GF-D8 (cell line): ENCODE measurements at places on chromosomes 7 and 10.

- DNase-seq = peak; percentile 48
These were observed 15.1 kb upstream of the ZNF273 start for GRCh38 chr7:64887756-64888508.

DNA sequence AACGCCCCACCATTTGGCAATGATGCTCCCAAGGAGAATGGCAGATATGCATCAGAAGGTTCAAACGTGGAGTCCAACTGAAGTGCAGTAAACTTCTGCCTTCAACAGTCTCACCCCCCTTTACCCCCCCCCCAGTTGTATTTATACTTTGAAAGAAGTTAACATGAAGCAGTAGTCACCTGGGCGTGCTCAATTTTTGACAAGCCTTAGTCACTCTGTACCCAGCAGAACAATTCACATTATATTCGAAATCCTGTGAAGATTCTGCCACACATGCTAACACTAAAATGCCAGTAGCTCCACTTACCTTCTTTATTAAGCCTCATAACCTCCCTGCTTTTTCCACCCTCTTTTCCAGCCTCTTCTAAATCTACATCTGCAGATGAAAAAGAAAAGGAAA is 894 bp downstream of the ATXN7L1 start:
- no peak for DNase-seq

DNA sequence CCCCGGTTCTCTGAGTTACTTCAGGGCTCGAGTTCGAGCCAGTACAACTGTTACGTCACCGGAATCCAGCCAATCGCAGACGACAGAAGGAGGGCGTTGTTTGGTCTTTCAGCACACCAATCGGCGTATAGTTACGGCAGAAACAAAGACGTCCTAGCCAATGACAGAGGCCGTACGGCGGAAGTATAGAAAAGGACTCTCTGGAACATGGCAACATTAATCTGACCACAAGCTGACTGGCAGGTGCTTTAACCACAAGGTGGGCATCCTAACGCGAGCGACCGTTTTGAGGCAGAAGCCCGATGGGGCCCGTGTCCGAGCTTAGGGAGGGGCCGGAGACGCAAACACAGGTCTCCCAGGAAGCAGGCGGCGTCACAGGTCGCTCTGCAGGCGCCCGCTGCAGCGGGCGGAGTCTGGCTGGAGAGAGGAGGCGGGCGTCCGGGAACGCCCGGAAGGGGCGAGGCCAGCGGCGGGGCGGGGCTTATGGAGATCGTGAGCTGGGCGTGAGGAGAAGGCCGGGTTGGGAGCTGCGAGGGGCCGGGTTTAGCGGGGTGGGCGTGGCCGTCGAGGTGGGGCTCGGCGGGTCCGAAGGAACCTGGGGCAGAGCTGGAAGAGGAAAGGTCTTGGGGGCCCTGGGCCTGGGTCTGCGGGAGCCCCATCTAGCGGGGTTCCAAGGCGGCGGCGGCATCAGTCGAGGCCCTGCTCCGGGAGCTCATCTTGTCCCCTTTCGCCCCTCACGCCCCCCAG is at the start of gene MOSPD3:
Gene MOSPD3 (plus strand): TSS at position 558 of the 747 bp plus-strand sequence. CDS start 252 bp downstream, outside the sequence.
- peak; percentile 97 for DNase-seq

- no peak for DNase-seq
These were observed 41.5 kb downstream of the PTN start for GRCh38 chr7:137302081-137302480.

DNA sequence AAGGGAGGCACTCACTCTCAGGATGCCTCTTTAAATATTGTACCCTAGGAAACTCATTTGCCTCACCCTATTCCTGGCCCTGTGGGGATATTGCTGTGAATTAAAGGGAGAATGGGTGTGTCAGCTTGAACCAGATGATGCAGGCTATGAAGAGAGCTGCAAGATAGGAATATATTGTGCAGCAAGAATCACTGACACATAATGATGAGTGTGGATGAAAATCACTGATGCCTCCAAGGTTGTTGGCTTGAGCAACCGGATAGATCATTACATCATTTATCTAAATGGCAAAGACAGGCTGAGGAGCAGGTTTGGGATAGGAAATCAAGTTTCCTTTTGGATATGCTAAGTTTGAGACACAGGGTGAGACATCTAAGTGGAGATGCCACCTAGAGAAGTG is 6.2 kb downstream of the SLC26A4 start:
- DNase-seq = no peak

DNA sequence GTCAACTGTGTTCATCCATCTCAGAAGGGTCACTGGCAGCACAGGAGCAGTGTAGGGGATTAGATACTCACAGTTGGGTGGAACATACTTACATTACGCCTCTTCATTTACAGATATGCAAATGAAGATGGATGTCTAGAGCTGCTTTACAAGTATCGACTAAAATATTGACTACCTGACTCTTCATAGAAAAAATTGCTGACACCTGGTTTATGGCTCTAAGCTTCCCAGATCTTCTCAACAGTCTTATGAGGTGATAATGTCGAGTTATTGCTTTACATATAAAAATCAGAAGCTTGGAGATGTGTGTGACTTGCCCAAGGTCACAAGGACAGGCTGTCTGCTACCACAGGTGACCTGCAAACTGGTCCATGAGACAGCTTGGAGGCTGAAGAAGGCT is 677.2 kb downstream of the TYW1 start:
- DNase-seq = no peak

GRCh38 chr10:105010411-105011121 is 369.5 kb downstream of the SORCS3 start:
- DNase-seq = no peak

DNA sequence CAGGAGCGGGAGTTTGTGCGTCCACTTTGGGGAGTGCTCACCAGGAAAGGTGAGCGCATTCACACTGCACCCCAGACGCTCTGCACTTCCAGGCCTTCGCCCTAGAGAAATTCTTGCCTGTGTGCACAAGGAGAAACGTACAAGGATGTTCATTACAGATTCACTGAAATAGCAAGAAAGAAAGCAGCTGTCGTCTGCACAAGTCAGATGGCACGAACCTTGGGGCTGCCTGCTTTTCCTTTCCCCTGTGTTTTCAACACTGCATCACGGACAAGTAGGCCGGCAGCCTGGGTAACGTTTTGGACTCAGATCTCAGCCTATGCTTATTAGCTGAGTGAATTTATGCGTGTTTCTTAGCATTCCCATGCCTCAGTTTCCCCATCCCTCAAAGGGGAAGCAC is 546.8 kb upstream of the FOXK1 start:
- DNase-seq = no peak

DNA sequence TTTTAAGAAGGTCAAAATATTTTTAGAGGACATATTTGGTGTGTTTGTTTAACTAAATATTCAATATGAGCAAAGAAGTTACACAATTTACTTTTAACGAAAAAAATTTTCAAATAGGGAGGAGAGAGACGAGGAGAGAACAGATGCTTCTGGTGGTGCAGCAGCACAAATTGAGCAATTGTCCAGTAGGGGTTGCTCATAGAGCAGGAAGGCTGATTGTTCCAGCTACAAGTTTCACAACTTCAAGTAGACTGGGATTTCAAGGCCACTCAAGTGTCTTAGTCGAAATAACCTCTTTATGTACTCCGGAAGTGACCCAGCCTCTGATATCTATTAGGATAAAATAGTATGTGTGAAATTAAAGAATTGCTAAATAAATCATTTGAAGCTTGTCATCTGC is 197.9 kb downstream of the HDAC9 start:
- DNase-seq = no peak

GRCh38 chr7:100561491-100562194 is 12.1 kb downstream of the SAP25 start:
- DNase-seq = no peak

- DNase-seq = no peak
These were observed 39.5 kb downstream of the SNX10 start for GRCh38 chr7:26331113-26331512.

DNA sequence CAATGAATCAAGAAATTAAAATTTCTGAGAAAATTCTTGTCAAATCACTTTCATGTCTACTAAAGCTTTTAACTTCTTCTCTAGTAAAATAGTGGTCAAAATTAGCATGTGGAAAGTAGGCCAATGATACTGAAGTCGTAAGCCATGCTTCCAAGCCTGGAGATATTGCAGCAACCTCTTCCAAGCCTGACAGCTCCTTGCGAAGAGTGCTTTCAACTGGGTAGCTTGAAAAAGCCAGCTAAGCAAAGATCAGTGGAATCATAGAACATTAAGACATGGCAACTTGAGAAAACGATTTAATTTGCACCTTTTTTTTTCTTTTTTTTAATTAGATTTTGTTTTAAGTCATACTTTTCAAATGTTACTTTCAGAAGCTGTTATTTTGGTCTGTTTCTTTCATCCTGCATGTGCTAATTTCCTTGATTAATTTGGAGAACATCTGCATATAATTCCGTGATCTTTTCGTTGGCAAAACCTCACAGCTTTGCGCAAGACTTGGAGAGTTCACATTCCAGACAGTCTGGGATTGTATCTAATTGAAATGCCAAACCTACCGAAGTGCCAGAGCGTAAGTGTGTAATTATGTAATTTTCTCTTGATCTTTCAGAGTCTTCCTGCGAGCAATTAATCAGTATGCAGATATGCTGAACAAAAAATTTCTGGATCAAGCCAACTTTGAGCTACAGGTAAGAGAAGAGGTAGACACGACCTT is 142.2 kb upstream of the INSYN2A start:
- DNase-seq = no peak

DNA sequence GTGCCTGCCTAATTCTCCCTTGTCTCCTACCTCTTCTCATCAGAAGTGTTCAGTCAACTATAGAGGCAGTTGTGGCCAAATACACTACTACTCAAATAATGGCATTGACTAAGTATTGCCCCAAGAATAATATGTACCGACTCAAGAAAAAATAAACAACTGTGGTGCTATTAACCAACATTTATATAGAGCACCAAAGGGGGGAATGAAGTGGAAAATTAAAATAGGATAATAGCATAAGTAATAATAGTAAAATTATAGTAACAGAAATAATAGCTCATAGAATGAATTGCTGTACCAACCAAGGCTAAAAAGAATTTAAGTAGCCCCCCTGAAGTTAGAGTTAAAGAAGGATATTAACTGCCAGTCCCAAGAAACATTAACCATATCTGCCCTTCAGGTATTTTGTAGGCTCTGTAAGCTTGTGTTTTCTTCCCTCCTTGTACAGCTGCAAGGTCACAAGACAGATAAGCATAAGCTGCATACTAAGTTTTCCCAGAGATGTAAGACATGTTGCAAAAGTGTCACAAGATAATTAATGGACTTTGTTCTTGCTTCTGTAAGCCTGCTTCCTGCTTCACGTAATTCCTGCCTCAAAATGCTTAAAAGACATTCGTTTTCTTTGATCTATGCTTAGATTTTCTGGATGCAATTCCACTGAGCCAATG is 10.9 kb upstream of the CYREN start:
- no peak for DNase-seq

GRCh38 chr10:110226543-110226925 is 19.1 kb downstream of the MXI1 start:
- peak; percentile 64 for DNase-seq

DNA sequence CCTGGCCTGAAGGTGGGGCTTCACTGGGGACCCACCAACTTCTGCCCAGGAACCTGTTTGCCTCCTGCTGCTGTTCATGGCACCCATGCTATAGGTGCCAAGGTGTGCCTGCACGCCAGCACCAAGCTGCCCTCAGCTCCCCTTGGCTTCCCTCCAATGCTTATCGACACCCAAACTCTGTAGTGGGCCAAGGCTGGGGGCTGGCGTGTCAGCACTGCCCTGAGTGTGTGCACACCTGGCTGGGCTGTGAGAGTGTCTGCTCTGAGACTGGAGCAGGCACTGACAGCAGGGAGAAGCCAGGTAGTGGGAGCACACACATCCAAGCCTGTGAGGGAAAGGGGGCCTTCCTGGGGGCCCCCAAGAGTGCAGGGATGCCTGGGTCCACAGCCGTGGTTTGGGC is 43.1 kb upstream of the TUBB8 start:
- no peak for DNase-seq

DNA sequence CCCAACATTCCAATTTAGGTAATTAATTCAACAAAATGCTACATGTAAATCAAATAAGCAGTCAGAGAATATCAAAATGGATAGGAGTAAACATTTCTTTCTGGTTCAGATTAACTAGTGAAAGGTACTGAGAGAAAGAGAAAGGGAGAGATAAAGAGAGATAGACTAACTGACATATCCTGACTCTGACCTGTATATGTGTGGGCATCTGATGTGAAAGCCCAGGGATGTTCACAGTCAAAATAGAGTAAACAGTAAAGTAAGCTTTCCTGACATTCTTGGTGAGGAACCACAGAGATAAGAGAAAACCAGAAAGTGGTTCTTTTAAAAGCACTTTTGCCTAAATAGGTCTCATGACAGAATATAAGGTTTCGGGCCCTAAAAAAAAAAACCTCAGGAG is 37.5 kb upstream of the ANK3 start:
- no peak for DNase-seq

- DNase-seq = no peak
These were observed 91.7 kb downstream of the SLC16A9 start for GRCh38 chr10:59617996-59618395.

- peak; percentile 51 for DNase-seq
These were observed 62.9 kb downstream of the ELMO1 start for GRCh38 chr7:37385787-37386186.

- no peak for DNase-seq
These were observed 686.8 kb upstream of the LRRTM3 start for GRCh38 chr10:66239062-66239461.

GRCh38 chr7:49631071-49631815 is 142.2 kb upstream of the VWC2 start:
- DNase-seq = no peak

DNA sequence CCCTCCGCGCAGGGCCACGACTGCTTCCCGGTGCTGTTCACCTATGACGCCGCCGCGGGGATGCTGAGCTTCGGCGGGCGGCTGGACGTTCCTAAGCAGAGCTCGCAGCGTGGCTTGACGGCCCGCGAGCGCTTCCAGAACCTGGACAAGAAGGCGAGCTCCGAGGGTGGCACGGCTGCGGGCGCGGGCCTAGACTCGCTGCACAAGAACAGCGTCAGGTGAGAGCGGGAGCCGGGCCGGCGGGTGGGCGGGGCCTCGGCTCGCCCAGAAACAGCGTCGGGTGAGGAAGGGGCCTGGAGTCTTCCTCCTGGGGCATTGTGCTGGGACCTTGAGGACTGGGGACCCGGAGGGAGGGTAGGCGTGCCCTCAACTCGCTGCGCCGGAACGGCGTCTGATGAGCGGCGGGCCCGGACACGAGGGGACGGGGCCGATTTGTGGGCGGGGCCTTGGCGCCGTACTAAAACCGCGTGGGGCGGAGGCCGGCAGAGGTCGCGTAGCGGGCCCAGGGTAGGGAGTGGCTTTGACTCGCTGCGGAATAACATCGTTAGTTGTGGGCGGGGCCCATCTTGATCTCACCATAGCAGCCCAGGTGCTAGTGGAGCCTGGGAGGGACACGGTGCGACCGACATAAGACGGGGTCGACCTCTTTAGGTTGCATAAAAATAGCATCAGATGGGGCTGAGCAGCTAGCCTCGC is 15.6 kb downstream of the PDAP1 start:
- DNase-seq = no peak

GRCh38 chr10:62354916-62355315 is 19.3 kb upstream of the ZNF365 start:
- no peak for DNase-seq

- DNase-seq = no peak
These were observed 562.8 kb downstream of the SUGCT start for GRCh38 chr7:40697653-40698052.
